Activated CD4-positive, CD25-positive, alpha-beta regulatory T cell (primary cell): ENCODE measurements at places on chromosomes 6 and 20.

DNA sequence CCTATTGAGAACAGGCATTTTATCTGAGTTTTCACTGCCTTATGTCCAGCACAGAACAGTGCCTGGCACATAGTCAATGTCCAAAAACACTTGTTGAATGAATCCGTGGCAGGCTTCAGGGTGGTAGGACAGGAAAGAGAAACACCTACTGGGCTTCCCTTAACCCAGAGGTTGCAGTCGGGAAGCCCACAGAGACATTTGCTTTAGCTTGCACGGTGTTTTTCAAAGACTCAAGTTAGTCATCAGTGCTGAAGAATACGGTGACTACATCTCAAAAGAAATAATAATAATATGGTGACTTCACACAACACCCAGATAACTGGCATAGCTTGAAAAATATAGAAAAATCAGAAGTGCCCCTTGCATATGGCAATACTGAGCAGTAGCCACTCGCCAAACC lies 160.4 kb downstream of the CD83 start:
- no peak for DNase-seq

DNA sequence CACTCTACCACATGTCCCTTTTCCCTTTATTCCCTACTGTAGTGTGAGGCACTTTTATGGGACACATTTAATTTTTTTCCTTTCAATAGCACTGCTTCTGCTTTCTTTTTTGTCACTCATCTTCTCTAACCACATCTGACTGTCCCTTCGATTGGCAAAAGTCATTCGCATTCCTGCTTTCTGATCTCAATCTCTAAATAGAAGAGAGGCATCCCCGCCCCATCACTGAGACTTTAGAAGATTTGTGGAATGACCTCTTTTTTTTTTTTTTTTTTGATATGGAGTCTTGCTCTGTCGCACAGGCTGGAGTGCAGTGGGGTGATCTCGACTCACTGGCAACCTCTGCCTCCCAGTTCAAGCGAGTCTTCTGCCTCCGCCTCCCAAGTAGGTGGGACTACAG lies 9.1 kb downstream of the ZNF292 start:
- DNase-seq = no peak

- no peak for DNase-seq
These were observed 364.3 kb upstream of the PTCHD4 start for GRCh38 chr6:48475275-48475674.

DNA sequence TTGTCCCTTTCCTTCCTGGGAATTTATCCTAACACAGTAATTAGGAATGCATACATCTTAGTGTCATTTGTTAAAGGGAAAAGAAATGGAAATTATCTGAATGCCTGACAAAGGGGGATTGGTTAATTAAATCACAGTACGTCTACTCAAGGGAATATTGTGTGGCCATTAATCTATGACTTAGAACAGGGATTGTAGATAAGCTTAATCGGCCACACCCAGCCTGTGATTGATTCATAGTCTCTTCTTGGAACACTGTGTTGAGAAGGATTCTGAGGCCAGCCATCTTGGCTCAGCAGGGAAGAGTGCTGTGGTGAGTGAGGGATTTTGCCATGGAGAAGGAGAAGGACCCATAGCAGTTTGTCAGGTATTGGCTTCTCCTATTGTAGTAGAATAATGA lies 50.5 kb downstream of the CTNNBL1 start:
- no peak for DNase-seq

- no peak for DNase-seq
These were observed 40.1 kb upstream of the ZBP1 start for GRCh38 chr20:57660181-57660921.

DNA sequence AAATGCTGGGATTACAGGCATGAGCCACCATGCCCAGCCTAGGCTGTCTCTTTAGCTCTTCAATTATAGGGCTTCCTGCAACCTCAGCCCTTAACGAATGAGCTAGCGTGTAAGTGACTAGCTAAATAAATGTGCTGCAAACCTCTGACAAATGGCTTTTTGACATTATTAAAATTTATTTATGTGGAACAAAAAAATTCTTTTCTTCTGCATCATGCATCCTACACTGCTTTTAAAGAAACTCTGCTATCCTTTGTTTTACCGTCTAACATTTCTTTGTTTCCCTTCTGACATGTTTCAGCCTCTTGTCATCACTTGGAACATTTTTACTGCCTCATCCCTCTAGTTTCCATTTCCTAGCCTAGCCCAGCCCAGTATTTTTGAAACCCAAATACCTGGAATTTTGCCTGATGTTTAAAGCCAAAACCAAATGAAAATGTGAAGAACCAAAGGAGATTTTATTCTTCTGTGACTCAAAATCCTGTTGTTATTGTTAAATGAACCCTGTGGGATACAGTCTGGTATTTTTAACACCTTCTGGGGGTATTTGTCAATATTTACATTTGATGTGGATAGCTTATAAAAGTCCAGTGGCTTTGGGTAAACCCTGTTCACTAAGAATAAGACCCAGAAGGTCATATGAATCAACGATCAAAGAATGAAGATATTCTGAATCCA lies 9.5 kb downstream of the NT5E start:
- no peak for DNase-seq

DNA sequence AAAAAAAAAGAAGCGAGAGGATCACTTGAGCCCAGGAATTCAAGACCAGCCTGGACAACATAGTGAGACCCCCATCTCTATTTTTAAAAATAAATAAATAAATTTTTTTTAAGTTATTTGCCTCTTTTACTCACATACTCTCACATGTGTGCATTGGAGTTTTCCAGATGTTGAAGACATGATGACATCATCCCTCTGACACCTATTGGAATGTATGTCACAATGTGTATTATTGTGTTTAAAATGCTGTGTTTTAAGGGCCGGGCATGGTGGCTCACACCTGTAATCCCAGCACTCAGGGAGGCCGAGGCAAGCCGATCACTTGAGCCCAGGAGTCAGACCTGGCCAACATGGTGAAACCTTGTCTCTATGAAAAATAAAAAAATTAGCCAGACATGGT lies 17.8 kb upstream of the BTN1A1 start:
- DNase-seq = no peak

DNA sequence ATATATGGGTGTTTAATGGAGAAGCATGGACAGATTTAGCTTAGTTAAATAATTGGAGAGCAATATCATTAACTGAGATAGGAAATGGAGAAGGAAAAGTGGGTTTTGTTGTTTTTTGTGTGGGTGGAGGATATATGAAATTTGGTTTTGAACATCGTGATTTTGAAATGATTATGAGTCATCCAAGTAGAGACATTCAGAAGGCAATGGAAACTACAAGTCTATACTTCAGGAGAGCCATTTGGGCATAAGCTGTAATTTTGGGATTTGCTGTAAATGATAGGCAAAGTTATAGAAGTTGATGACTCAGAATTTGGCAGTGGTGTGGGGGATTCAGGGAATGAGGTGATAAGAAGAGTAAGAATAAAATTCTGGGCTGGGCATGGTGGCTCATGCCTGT lies 27.4 kb upstream of the FAM135A start:
- no peak for DNase-seq

GRCh38 chr6:110874880-110875547 lies 429 bp downstream of the AMD1 start:
- peak; percentile 43 for DNase-seq

- no peak for DNase-seq
These were observed 7.2 kb upstream of the PLEKHG1 start for GRCh38 chr6:150592377-150592995.

GRCh38 chr6:83770910-83771309 lies 62.0 kb upstream of the SNAP91 start:
- DNase-seq = no peak

DNA sequence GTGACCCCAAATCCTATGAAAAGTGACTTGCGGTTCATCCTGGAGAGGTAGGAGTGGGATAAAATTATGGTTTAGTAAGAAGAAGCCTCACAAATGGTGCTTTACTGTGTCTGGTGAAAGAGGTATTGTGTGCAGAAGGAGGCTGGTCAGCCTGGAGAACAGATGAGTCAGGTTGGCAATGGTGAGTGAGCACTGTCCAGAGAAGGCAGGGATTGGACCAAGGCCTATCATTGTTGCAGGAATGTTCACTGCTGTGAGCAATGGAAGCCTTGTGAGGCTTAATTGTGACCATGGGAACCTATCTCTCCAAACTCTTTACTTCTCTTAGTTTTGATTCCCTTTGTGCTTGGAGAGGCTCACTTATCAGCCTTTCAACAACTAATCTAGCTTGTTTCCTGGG lies 89.0 kb upstream of the KCNK16 start:
- no peak for DNase-seq

DNA sequence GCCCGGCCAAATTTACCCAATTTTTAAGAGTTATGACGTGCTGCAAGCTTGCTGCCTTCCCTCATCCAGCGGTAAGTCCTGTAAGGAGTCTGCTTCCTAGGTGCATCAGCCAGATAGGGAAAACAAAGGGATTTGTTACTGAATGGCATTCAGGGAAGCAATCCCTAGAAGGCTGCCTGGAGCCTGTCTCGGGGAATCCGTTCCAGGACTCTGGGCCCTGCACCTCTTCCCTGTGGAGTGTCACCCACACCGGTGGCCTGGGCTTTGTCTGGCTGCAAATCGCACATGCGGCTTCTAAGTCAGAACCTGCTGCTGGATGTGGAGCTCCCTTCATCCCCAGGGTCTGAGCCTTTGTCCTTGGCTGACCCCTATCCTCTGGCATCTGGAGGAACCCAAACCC lies 7.0 kb downstream of the MYT1 start:
- no peak for DNase-seq

DNA sequence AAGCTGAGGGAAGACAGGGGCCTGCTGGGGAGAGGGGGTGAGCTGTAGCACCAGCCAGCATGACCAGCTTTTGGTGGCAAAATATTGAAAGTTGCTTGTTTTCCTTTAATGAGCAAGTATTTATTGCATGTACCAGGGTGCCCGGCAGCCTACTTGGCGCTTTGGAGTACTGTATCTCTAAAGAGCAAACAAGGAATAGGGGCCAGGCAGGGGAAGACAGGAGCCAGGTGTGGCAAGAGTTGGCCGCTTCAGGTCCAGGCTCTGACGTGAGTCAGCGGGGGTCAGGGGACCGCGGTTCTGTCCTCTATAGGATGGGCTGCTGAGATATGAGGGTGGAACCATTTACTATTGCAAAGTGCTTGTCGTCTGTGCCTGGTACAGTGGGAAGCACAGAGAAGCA lies 63.1 kb downstream of the PSMG4 start:
- no peak for DNase-seq

DNA sequence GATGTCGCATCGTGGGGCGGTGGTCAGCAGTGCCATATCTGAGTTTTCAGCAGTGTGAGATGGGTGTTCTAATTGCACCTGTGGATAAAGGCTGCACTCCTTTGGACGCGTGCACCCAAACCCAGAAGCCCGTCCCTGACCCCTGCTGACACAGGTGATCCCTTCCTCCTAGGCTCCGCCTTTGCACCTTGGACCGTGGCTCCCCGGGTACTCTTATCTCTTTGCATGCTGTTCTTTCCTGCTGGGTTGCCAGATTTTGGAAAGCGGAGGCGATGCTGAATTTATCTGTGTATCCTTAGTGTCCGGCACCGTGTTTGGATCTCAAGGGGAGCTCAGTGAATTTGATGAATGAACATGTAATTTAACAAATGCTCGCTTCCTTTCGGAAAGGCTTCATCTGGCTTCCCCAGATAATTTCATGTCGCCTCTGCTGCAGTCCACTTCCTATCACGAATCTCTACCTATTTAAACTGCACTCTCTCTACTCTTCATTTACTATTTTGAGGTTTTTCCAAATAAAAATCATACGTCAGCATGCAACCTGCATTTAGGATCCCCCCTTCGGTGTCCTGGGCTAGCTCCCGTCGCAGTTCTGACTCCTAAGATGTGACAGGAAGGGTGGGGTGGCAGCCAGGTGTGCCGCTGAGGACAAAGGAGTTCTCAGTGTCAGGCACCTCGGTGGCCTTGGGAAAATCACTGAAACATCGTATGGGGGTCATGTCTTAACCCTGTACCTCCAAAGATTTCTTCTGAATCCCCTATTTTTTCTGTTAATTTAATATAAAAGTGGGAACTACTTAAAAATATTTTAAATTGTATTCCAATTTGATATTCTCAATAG lies 753 bp upstream of the PERP start:
- no peak for DNase-seq

- DNase-seq = no peak
These were observed 41.5 kb downstream of the MYH7B start for GRCh38 chr20:34997131-34997561.

- no peak for DNase-seq
These were observed 1.3 kb upstream of the MTFR2 start for GRCh38 chr6:136251394-136251793.

DNA sequence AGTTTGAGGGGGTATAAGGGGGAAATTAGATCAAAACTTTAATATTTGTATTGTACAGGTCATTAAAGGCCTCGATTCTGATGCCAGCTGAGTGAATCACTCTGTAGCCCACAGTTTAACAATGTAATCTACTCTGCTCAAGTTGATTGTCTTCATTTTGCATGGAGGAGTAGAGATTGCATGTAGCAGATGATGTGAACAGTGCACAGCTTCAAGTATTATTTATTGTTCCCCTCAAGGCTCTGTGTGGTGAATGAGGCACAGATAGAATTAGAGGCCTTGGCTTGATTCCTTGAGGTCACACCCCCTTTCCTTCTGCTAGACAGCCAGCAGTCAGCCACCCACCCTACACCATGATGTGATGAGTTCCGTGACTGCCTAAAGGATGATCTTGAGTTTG lies 38.1 kb downstream of the TXLNB start:
- DNase-seq = no peak

- DNase-seq = no peak
These were observed 14.0 kb downstream of the ZC2HC1B start for GRCh38 chr6:143878272-143878760.

DNA sequence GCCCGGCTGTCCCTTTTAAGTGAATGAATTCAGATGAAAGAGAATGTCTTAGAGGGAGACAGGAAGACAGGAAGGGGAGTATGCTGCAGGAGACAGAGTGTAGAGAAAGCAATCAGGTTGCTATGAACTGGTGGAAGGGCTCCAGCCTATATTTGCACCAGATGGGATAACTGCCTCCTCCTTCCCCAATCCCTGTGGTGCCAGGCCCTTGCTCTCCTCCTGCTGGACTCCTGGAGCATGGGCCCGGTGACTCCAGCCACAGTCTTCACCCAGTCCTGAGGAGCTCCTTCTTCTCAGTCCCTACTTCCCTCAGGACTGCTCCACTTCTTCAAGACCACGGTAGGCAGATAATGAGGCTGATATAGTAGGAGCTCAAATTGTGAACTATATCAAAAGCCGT lies 91.8 kb downstream of the TMEM200A start:
- no peak for DNase-seq

DNA sequence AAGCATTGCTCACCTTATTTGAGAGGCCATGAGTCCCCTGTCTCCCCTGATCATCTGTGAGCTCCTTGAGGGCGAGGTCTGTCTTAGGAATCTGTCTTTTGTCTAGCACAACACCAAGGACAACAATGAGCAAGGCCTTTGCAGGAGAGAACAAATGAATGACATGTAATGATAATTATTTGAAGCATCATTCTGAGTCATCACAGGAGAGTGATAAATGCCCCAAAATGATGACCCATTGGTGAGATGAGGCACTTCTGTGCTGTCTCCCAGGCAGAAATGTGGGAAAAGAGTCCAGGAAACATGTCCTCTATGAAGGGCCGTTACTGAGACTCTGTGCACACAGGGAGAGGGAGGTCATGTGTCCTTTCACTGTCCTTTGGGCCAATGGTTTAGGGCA lies 105.2 kb upstream of the LRFN2 start:
- no peak for DNase-seq

- peak; percentile 51 for DNase-seq
These were observed 26.1 kb downstream of the TTLL2 start for GRCh38 chr6:167350731-167351655.
